ENCODE measurements at places on chromosomes 4 and X.

GRCh38 chr4:71396382-71396781 is 57.6 kb downstream of the SLC4A4 start:
- no peak for DNase-seq

DNA sequence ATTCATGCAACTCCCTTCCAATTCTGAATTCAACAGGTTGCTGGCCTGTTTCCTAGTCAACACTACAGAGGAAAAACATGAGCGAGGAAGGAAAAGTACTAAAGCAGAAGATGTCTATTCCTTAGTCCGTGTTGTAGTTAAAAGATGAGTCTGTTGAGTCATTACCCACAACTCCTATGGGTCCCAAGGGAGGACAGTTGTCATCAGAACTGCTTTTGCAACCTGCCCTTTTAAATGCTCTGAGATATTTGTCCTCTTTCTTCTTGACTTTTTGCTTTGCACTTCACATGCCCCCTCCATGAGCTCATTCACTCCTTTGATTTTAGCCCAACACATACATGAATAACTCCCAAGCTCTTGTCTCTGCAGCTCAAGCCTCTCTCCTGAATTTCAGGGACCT is 119.2 kb downstream of the CORIN start:
- no peak for DNase-seq

DNA sequence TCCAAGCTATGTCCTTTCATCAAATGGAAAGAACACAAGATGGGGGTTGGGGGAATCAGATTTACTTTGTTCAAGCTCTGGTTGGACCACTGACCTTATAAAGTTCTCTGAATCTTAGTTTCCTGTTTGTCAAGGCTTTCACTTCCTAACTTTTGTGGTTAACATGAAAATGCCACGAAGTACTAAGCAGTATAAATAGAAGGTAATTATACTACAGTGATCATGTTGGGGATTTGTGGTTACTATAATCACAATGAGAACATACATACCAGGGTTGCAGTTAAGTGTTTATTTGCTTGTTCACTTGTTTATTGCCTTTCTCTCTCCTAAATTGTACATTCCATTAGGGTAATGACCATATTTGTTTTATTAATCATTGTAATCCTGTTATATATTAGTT is 53.2 kb downstream of the SPRY1 start:
- no peak for DNase-seq

DNA sequence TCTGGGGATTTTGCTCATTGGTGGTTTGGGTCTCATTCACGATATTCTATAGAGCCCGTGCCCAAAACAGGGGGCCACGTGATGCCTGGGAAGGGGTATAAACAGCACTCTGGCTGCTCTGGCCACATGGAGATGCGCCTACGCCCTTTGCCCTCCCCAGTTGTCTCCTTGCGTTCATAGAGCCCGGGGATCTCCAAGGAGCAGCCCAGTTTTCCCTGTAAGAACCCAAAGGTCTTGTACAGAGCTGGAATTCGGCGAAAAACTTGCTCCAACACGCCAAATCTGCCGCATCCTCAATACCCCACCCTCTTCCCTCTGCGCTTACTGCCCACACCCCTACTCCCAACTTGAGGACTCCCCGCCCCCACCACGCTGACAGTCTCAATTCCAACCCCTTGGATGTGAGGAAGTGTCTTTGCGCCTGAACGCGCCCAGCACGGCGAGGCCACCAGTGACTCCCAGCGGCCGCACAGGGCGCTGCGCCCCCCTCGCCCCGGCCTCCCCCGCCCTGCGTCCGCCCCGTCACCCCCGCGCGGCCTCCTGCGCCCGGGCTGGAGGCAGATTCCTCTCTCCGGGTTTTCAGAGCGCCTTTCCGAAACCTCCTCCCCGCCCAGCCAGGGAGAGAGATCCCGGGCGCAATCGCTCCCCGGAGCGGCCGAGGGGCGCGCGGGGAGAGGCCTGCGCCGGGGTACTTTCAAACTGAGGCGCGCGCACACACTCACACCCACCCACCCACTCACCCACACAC is at the start of gene NHS:
Gene NHS (plus strand): TSS at position 582 of the 748 bp plus-strand sequence. CDS start 558 bp downstream, outside the sequence.
- peak; percentile 62 for DNase-seq

DNA sequence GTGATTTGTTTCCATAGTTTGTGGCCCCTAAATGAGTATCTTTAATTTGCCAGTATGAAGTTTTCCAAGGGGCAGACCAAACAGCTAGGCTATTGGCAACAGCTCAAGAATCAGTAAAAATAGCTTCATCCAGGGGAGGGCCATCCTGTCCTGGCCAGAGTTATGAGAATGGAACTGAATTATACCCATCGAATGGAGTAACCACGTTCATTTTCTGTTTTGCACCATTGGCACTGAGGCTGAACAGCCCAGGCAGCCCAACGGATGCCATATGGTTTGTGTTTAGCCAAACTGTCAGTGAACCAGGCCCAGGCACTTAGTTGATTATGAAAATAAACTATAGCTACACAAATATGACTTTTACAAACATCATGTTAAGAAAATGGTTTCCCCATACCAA is 17.7 kb upstream of the ASB5 start:
- no peak for DNase-seq

- DNase-seq: no peak
These were observed 147.7 kb upstream of the TBL1X start for GRCh38 chrX:9317176-9317575.

DNA sequence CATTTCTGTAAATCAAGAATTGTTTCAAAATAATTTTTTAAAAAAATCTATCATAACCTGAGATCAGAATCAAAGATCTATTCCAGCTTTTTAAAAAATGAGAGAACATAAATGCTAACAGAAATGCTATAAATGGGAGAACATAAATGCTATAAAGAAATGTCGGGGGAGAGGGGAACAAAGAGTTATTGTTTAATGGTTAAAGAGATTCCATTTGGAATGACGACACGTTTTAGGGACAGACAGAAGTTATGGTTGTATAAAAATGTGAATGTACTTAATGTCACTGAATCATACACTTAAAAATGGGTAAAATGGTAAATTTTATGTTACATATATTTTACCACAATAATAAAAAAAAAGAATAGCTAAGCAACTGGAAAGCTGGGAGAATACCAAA is 127.1 kb downstream of the ATRX start:
- DNase-seq: no peak

DNA sequence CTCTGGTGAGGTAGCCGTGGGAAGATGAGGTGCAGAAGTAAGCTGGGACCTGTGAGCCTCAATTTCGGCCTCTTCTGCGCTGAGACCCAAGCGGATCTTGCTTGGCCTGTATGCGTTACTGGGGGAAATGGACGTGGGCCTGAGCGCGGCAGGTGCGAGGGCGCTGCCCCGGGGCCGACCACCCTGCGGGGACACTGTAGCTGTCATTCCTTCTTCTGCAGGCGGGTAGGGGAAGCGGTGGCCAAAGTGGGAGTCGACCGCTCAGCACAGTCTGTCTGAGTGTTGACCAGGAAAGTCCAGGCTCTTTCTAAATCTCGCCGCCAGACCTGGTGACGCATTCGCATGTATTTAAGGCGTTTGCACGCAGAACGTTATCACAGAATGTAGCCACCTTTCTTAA is 3.3 kb upstream of the LRAT start:
- no peak for DNase-seq

GRCh38 chrX:125505207-125505606 is 185.5 kb downstream of the TEX13C start:
- DNase-seq: no peak

DNA sequence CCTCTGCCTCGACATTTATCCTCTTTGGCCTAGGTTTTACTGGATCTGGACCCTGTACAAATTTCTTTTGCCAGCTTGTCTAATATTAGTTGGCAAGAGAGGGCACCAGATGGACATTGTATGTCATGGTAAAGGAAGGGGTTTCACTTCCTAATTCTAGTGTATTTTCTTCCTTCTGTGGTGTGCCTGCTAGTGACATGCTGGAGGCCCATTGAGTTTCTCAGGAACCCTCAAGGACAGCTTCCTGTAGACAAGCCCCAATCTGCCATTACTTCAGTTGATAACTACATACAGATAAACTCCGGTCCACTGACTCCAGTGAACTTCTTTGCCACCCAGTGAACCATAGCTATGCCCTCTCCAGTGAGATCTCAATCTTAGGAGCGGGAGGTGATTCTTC is 116.9 kb downstream of the STPG2 start:
- no peak for DNase-seq

GRCh38 chrX:119784747-119785446 is 6.5 kb downstream of the RPL39 start:
- DNase-seq: no peak

GRCh38 chr4:48268956-48269860 is at the start of gene TEC:
TEC (minus strand) TSS chr4:48269838; CDS start chr4:48228614, 41,224 bp downstream.
- DNase-seq: peak; percentile 8

DNA sequence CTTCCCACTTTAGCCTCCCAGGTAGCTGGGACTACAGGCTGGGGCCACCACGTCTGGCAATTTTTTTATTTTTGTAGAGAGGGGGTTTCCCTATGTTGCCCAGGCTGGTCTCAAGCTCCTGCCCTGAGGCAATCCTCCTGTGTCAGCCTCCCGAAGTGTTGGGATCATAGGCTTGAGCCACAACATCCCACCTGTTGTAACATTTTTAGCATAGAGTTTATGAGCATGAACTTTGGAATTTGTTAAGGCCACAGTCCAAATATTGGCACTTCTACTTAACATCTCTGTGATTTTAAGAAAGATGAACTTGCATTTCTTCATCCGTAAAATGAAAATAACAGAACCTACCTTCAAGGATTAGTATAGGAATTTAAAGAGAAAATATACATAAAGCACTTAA is 445.6 kb downstream of the IQCM start:
- no peak for DNase-seq

DNA sequence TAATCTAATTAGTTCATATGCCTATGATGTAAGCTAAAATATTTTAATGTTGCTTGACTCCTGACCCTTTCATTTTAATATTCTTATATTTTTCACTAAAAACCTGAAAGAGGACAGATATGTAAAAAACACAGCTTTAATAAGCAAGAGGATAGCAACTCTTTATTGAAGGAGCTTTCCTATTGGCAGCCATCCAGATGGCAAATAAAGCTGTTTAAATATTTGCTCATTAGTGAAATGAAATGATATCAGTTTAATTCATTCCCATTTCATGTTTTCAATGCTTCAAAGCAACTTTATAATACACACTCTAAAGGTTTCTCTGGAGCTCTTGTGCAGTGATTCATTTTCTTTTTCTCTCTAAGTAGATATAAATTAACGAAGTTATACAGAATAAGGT is 473.4 kb downstream of the PCDH7 start:
- DNase-seq: peak; percentile 56
